ENCODE measurements at places on chromosomes 4 and X.

- DNase-seq: no peak
Observed at GRCh38 chrX:64150775-64151174, 54.7 kb downstream of the AMER1 start.

GRCh38 chr4:65241257-65241997, 428.9 kb downstream of the EPHA5 start:
- DNase-seq: no peak

GRCh38 chrX:44343412-44344141, at the start of gene EFHC2:
TSS of gene EFHC2 (minus strand) at chrX:44343672. CDS start at chrX:44343588, 84 bp downstream.
- DNase-seq: no peak

- DNase-seq: no peak
Observed at GRCh38 chr4:1348014-1348513, 1.1 kb downstream of the UVSSA start.

- no peak for DNase-seq
Observed at GRCh38 chr4:86909546-86910295, 17.5 kb upstream of the C4orf36 start.

DNA sequence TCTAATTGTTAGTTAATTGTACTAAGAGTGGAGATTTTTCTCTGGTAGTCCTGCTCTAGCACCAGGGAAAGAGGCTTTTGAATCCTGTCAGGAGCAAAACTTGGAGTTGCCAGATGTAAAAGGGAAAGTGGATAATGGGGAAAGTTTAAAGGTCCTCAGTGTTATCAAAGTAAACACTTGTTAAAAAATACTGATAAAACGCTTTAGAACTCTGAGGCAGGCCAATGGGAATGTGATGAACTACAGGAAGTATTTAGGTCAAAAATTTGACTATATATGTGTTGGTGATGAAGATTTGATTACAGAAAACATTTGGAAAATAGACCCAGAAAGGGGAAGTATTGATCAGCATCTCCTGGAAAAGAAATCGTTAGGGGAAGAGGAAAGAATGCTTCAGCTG, 32.8 kb downstream of the SERPINA7 start:
- no peak for DNase-seq

DNA sequence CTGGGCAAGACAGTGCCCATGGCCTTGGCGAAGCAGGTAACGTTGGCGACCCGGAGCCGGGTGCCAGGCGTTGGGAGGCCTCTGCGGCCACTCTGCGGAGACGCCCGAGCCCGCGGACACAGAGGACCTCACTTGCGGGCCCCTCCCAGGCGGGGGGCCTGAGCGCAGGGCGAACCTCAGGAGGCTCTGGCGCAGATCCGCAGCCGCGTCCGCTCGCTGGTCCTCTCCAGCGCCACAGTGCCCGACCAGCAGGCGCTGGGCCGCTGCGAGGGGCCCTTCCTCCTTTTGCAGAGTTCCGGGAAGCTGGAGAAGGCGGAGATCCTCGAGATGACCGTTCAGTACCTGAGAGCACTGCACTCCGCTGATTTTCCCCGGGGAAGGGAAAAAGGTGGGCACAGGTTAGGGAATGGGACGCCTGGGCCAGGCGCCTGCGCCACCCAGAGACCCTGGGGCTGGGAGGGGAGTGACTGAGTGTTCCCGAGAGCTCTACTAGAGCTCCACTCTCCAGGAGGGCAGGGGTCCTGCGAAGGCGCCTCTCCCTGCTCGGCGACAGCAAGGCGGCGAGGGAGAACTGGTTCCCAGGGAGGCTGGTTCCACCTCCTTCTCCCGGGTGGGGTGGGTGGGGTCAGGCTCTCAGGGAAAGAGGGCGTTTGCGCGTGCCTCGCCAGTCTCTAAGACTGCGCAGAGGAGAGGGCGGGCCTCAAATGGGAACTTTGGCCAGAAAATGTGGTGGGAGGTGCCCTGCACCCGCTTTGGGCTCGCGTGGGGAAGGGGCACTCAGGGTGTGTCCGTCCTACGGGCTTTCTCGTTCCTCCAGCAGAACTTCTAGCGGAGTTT, 1.4 kb downstream of the HELT start:
- no peak for DNase-seq

DNA sequence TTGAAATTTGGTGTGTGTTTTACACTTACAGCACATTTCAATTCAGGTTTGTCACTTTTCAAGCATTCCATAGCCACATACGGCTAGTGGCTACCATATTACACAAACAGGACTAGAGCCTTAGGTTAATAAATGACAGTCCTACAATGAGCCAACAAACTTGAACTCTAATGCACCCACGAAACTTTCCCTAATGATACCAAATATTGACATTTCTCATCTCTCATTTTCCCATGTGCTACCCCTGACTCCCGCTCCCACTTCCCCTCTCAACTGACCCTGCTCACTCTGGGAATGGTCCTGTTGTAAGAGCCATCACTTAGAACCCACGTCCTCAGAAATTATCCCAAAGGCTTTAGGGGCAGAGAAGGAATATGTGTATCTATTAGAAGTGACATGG, 4.9 kb upstream of the TLR10 start:
- no peak for DNase-seq

GRCh38 chrX:107825698-107826237, at the start of gene MID2:
TSS of gene MID2 (plus strand) at chrX:107825866. CDS start at chrX:107826427, 561 bp downstream.
- peak; percentile 9 for DNase-seq

- DNase-seq: no peak
Observed at GRCh38 chrX:57155171-57155570, 18.0 kb upstream of the SPIN2A start.

DNA sequence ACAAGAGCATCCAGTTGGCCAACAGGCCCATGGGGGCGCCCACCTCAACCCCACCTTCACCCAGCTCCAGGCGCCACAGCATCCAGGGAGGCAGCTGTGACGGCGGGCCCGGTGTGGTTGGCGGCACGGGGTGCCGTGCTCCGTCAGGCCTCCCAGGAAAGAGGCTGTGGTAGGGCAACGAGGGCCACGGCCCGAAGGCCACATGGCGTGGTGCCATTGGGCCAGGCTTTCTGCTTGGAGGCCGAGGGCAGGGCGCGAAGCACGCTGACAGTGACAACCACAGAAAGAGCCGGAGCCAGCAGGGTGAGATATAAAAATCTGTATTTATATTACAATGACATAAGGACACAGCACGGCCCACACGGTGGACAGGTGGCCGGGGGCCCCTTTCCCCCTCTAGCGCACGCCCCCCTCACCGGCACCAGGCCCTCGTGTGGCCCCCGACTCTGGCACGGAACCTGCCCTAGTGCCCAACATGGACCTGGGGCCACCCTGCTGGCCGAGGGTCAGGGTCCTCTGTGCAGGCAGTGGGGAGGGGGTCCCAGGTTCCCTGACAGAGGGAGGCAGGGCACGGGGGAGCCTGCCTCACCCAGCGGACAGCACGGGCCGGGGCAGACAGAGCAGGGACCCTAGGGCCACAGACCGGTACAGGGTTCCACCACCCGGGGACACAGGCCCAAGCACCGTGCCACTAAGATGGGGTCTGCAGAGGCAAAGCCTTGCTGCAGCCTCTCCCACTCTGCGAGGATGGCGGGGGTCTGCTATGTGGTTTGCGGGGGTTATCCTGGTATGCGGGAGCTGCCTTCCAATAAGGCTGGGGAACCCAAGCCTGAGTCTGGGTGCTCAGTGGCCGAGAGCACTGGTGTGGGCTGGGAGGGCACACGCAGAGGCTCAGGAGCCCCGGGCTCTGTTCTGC, 5.5 kb upstream of the HAUS3 start:
- DNase-seq: no peak
